ENCODE measurements at places on chromosomes 3 and 15. TPM values are rescaled to one million over a fixed set of nuclear protein-coding genes. Genes with fewer than 3 reads are reported as not detected.

DNA sequence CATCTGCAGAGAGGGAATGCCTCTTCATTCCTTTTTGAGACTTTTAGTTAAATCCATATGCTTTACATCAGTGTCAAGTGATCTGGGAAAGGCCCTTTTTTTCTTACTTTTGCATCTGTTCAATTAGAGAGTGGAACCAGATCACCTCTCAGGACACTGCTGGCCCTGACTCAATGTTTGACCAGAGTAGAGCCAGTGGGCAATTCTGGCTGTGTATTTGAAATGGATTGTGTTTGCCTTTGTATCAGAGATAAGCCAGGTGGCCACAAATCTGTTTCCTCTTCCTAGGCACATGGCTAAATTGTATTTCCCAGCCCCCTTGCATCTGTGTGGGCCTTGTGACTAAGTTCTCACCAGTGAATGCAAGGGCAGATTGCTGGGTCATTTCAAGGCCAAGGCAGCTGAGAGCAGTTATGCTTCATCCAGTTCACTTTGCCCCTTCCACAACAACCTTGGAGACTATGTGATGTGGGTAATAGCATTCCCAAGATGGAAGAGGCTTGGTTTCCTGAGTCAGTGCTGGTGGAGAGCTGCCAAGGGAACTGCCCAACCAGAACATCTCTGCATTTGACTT, 75.6 kb upstream of the CACNA2D3 start:
- H3K36me3 ChIP-seq: no peaks in the 10 kb centered on the region
- no peak for DNase-seq
- H3K27ac ChIP-seq: no peak overlapping the region
- H3K27me3 ChIP-seq: no peaks in the 10 kb centered on the region
- no peak overlapping the region for H3K4me3 ChIP-seq

- H3K4me1 ChIP-seq: no peaks in the 10 kb centered on the region
- no peaks in the 10 kb centered on the region for H3K36me3 ChIP-seq
- no peaks in the 10 kb centered on the region for H3K27me3 ChIP-seq
- DNase-seq: peak; percentile 60
These were observed 222.4 kb downstream of the CACNA2D3 start for GRCh38 chr3:54344601-54345231.

- no peak overlapping the region for H3K27ac ChIP-seq
- peaks cover 2% of the 10 kb centered on the region for H3K4me1 ChIP-seq
- no peak overlapping the region for H3K4me3 ChIP-seq
- no peak for DNase-seq
These were observed 2.1 kb downstream of the IDH2 start for GRCh38 chr15:90099868-90100831.

DNA sequence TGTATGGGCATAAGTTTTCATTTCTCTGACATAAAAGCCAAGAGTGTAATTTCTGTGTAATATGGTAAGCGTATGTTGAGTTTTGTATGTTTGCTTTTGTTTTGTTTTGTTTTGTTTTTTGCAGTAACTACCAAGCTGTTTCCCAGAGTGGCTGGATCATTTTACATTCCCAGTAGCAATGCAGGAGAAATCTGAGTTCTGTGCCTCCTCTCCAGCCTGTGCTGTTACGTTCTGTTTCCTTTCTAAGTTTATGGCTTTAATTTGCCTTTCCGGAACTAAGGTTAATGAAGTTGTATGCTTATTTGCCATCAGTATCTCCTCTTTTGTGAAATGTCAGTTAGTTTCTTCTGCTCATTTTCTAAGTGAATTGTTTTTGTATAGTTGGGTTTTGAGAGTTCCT, 307.8 kb downstream of the GABRG3 start:
- H3K27ac ChIP-seq: no peak overlapping the region
- H3K36me3 ChIP-seq: no peaks in the 10 kb centered on the region
- H3K4me3 ChIP-seq: no peak overlapping the region

The CPNE9 gene
- total RNA-seq: 0.15 TPM

DNA sequence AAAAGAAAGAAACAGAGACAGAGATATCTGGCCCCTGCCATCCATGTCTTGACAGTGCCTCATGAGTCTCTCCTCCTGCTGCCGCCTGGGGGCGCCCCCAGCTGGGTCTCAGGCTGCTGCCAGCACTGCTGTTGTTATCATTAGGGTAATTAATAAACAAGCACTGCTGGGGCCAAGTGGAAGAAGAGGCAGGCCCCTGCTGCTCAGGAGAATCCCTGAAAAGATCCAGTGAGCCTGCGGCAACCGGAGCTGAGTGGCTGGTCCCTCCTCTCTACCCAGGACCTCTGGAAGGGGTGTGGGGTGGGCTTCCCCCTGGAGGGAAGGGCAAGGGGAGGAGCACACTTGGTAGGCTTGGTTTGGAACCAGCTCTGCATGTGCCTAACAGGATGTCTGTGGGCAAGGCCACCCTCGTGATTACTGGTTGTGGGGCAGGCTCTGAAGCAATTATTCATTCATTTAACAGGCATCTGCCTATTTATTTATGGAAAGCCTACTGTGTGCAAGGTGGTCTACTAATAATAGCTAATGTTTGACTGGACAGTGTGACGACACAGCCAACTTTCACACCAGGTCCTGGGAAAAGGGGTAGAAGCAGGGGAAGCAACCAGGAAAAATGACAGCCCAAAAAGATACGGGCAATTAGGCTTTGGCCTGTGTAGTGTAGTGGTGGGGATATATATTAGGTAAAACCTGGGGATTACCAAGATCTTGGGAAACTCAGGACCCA, 1.2 kb upstream of the TYRO3 start:
- peak overlapping the region; percentile 82 for H3K4me3 ChIP-seq
- H3K4me1 ChIP-seq: peaks cover 22% of the 10 kb centered on the region
- peaks cover 16% of the 10 kb centered on the region for H3K36me3 ChIP-seq
- no peaks in the 10 kb centered on the region for H3K27me3 ChIP-seq
- H3K27ac ChIP-seq: no peak overlapping the region
- DNase-seq: peak; percentile 94

GRCh38 chr3:11638495-11639358, 5.0 kb downstream of the VGLL4 start:
- peaks cover 27% of the 10 kb centered on the region for H3K4me1 ChIP-seq
- DNase-seq: peak; percentile 57
- no peaks in the 10 kb centered on the region for H3K36me3 ChIP-seq
- peak overlapping the region; percentile 27 for H3K4me3 ChIP-seq

GRCh38 chr3:31491660-31492059, 41.1 kb upstream of the STT3B start:
- H3K27me3 ChIP-seq: no peaks in the 10 kb centered on the region
- no peaks in the 10 kb centered on the region for H3K36me3 ChIP-seq
- no peak overlapping the region for H3K27ac ChIP-seq
- H3K4me1 ChIP-seq: no peaks in the 10 kb centered on the region
- H3K4me3 ChIP-seq: no peak overlapping the region

All from endodermal cell (in vitro differentiated cells).